ENCODE measurements at places on chromosomes 16 and 17.

GRCh38 chr16:77331802-77332586 is 102.8 kb downstream of the ADAMTS18 start:
- DNase-seq, result no peak

DNA sequence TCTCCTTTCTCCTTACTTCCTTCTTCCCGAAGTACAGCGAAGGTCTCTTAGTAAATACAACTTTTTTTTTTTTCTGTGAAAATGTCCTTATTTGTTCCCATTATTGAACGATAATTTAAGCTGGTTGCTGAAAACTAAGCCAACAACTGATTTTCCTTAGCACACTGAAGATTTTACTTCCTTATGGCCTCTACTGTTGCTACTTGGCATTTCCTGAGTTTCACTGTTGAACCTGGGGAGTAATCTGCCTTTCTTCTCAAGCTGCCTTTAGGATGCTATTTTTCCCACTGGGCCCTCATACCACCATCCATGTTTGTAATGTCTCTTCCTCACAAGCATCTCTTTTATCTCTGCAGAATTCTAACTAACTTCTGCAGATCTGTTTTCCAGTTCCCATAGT is 26.1 kb downstream of the UBE2O start:
- DNase-seq, result no peak

DNA sequence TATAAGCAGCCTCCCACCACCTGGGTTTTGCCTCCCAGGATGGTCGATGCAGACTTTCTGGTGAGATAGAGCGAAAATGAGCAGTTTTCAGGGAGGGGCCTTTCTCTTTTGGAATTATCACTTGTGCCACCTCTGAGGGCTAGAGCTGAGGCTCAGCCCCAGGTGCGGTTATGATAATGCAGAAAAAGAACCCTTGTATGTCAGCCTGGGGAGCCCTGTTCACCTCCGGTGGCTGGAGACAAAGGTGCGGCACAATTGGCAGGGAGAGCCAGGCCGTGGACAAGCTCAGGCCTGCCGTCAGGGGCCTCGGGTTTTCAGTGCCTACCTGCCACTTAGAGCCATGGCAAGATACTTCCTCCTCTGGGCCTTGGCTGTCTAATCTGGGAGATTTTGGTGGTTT is 4.4 kb downstream of the SCPEP1 start:
- no peak for DNase-seq

GRCh38 chr16:51867386-51868065 is 679.4 kb downstream of the TOX3 start:
- DNase-seq, result no peak

GRCh38 chr17:3738562-3739295 is 15.0 kb downstream of the HASPIN start:
- DNase-seq, result no peak

GRCh38 chr17:58538811-58539409 is 24.5 kb upstream of the MTMR4 start:
- no peak for DNase-seq

- no peak for DNase-seq
These were observed 41.1 kb downstream of the TANGO6 start for GRCh38 chr16:68884401-68884800.

DNA sequence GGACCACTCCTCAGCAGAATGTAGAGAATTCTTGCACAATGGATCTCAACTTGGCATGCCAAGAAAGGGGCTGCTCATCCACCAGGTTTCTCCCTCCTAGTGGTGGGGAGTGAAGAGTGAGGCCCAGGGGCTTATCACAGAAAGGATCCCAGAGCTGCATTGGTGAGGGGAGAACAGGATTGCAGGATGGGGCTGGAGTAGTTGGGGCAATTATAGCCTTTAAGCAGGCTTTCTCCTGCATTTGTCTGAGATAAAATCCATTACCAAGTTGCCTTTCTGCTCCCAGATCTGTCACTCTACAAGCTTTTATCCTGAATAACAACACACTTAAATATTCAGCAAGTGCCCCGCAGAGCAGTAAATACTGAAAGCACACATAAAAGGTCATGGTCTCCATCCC is 130.8 kb upstream of the CES5A start:
- no peak for DNase-seq
